ENCODE measurements at places on chromosomes 2 and 18. TPM values are rescaled to one million over a fixed set of nuclear protein-coding genes. Genes with fewer than 3 reads are reported as not detected.

Gene MALL
- total RNA-seq = 13.4 TPM

Gene ATL2
- 55.0 TPM for total RNA-seq

Gene LRRC30
- not detected for total RNA-seq

Gene UGT1A8
- not detected for total RNA-seq

Gene CACNB4
- total RNA-seq = 1.3 TPM

Gene PLEKHH2
- total RNA-seq = 4.4 TPM

Gene GAD1
- 0.09 TPM for total RNA-seq

Gene ASB18
- not detected for total RNA-seq

Gene SLC4A3
- total RNA-seq = 2.0 TPM

Gene ADRA2B
- not detected for total RNA-seq

Gene CD207
- total RNA-seq = not detected

Gene CENPA
- 1.6 TPM for total RNA-seq

Gene PLB1
- 2.5 TPM for total RNA-seq

Gene LDLRAD4
- total RNA-seq = 0.16 TPM

Gene MRPL30
- 17.5 TPM for total RNA-seq

Gene DUSP19
- total RNA-seq = 4.1 TPM

Gene PPP1R1C
- 0.47 TPM for total RNA-seq

Gene ATP6V1B1
- 0.79 TPM for total RNA-seq

Gene POTEJ
- not detected for total RNA-seq

Gene DYNAP
- total RNA-seq = not detected

Gene ABCB11
- under 0.01 TPM for total RNA-seq

Gene TFCP2L1
- total RNA-seq = not detected

Gene DLGAP1
- total RNA-seq = 0.34 TPM

Gene RAMP1
- 2.7 TPM for total RNA-seq

Gene DIS3L2
- 13.3 TPM for total RNA-seq

Gene CNTNAP5
- total RNA-seq = not detected

Gene METAP1D
- 4.9 TPM for total RNA-seq

Gene AFF3
- total RNA-seq = 0.34 TPM

Gene GPR35
- total RNA-seq = 0.52 TPM

Gene TRABD2A
- 6.8 TPM for total RNA-seq

Gene LRP2
- total RNA-seq = not detected

Gene SYT4
- not detected for total RNA-seq

Gene TNFRSF11A
- 0.09 TPM for total RNA-seq

Gene CTAGE1
- total RNA-seq = not detected

Gene ARHGAP15
- not detected for total RNA-seq

Gene TLX2
- 1.4 TPM for total RNA-seq

Gene ANKAR
- 9.2 TPM for total RNA-seq

Gene MGAT4A
- total RNA-seq = not detected
